ENCODE measurements at places on chromosomes 11 and 22. TPM values are rescaled to one million over a fixed set of nuclear protein-coding genes. Genes with fewer than 3 reads are reported as not detected.

CECR2 gene
- total RNA-seq = 106 TPM

PGR gene
- 0.04 TPM for total RNA-seq

DNA sequence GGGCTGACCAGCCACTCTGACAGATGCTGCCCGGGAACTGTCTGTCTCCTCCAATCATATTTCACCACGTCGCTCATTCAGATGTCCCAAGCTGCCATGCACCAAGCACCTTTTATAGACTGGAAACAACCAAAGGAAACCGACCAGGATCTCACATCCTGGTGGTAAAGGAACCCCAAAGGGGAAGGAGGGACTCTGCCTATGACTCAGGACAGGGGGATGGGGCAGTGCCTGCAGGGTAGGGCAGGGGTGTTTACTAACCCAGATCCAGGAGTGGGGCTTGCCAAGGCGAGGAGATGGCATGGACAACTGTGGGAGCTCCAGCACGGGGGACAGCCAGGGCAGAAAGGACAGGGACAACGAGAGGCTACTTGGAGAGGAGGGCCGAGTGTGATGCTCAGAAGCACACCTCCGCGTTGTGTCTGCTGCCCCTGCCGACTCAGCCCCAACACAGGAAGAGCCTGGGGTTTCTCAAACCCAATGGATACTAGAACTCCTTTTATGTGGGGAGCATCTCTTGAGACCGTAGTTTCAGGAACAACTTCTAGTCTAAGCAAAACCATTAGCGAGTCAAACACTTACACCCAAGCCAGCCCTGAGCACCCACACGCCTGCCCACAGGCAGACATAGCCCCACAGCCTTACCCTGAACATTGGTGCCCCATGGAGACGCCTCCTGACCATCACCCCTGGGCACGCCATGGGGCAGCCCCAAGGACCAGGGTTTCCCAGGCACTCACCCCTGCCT lies 4.0 kb downstream of the PRODH start:
- no peaks in the 10 kb centered on the region for H3K36me3 ChIP-seq
- no peaks in the 10 kb centered on the region for H3K4me1 ChIP-seq
- no peak for DNase-seq
- no peaks in the 10 kb centered on the region for H3K27me3 ChIP-seq
- H3K4me3 ChIP-seq = no peak overlapping the region
- no peak overlapping the region for H3K27ac ChIP-seq

- DNase-seq = no peak
- no peaks in the 10 kb centered on the region for H3K4me1 ChIP-seq
- H3K27me3 ChIP-seq = no peaks in the 10 kb centered on the region
- H3K36me3 ChIP-seq = no peaks in the 10 kb centered on the region
- H3K4me3 ChIP-seq = no peak overlapping the region
Observed at GRCh38 chr11:45532546-45532945, 132.9 kb downstream of the CHST1 start.

DNA sequence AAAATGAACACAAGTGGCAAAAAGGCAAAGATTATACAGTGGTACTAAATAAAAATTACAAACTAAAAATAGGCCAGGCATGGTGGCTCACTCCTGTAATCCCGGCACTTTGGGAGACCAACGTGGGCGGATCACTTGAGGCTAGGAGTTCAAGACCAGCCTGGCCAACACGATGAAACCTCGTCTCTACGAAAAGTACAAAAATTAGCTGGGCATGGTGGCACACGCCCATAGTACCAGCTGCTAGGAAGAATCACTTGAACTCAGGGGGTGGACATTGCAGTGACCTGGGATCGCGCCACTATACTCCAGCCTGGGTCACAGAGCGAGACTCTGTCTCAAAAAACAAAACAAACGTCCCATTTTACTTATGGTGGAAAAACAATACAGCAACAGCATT lies 24.5 kb downstream of the ZNF280B start:
- no peak overlapping the region for H3K27ac ChIP-seq
- no peak for DNase-seq
- peaks cover 4% of the 10 kb centered on the region for H3K4me1 ChIP-seq
- no peaks in the 10 kb centered on the region for H3K36me3 ChIP-seq

GRCh38 chr11:61834278-61835048 lies 6.4 kb downstream of the FADS2 start:
- H3K4me3 ChIP-seq = peak overlapping the region; percentile 24
- DNase-seq = peak; percentile 80
- peaks cover 64% of the 10 kb centered on the region for H3K4me1 ChIP-seq
- H3K36me3 ChIP-seq = peaks cover 15% of the 10 kb centered on the region

DNA sequence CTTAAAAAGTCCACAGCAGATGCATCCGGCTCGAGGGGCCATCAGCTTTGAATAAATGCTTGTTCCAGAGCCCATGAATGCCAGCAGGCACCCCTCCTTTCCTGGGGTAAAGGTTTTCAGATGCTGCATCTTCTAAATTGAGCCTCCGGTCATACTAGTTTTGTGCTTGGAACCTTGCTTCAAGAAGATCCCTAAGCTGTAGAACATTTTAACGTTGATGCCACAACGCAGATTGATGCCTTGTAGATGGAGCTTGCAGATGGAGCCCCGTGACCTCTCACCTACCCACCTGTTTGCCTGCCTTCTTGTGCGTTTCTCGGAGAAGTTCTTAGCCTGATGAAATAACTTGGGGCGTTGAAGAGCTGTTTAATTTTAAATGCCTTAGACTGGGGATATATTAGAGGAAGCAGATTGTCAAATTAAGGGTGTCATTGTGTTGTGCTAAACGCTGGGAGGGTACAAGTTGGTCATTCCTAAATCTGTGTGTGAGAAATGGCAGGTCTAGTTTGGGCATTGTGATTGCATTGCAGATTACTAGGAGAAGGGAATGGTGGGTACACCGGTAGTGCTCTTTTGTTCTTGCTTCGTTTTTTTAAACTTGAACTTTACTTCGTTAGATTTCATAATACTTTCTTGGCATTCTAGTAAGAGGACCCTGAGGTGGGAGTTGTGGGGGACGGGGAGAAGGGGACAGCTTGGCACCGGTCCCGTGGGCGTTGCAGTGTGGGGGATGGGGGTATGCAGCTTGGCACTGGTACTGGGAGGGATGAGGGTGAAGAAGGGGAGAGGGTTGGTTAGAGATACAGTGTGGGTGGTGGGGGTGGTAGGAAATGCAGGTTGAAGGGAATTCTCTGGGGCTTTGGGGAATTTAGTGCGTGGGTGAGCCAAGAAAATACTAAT lies 1.9 kb downstream of the NEAT1 start:
- H3K27me3 ChIP-seq = no peaks in the 10 kb centered on the region
- DNase-seq = peak; percentile 18
- no peak overlapping the region for H3K27ac ChIP-seq
- peaks cover 81% of the 10 kb centered on the region for H3K4me1 ChIP-seq
- H3K4me3 ChIP-seq = peak overlapping the region; percentile 37
- no peaks in the 10 kb centered on the region for H3K36me3 ChIP-seq

DNA sequence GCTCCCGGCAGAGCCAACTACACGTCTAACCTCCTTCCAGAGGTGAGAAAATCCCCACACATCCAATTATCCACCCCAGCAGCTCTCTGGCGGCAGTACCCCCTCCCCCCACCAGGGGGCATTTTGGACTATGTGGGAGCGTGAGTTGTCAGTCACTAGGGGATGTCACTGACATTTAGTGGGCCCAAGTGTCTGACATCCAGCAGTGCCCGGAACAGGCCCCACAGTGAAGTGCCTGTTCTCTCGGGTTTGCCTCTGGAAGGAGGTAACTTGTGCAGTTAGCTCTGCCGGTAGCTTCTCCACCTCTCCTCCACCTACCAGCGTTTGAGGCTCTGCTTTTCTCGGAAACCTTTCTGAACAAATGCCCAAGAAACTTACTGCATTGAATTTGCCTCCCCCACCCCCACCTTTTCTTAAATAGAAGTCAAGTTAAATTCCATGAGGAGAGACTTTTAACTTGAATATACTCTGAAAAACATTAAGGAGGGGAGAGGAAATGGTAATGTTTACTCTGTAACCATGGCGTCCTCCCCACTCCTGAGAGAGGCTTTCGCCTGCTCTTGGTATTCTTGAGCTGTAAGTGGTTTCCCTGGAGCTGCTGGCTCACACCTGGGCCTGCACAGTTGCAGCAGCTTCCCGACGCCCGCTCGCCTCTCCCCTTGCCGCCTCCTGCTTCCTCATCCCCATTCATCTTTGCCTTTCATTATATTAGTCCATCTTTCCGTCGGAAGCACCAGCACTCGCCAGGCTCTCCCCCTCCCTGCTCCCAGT lies 112.8 kb downstream of the WNT7B start:
- H3K4me3 ChIP-seq = no peak overlapping the region
- no peaks in the 10 kb centered on the region for H3K4me1 ChIP-seq
- peaks cover 47% of the 10 kb centered on the region for H3K27me3 ChIP-seq
- no peaks in the 10 kb centered on the region for H3K36me3 ChIP-seq
- peak; percentile 85 for DNase-seq
